ENCODE measurements at places on chromosomes 12 and 14.

DNA sequence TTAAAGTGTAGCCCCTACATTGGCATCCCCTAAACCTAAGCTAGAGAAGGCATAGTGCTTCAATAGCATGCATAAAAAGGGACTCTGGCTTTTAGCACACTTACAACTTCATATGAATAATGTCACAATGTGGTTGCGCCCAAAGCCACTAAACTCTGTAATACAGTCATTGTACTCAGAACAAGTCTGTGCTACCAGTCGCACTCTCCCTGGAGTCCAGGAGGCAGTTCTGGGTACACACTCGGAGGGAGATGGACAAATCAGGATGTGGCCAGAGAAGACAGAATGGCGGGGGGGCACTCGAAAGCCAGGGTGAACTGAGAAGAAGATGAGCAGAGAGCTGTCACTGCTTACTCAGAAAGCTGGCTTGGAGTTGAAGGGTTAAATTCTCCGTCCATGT is 10.6 kb downstream of the SAMD4A start:
- no peak for DNase-seq

DNA sequence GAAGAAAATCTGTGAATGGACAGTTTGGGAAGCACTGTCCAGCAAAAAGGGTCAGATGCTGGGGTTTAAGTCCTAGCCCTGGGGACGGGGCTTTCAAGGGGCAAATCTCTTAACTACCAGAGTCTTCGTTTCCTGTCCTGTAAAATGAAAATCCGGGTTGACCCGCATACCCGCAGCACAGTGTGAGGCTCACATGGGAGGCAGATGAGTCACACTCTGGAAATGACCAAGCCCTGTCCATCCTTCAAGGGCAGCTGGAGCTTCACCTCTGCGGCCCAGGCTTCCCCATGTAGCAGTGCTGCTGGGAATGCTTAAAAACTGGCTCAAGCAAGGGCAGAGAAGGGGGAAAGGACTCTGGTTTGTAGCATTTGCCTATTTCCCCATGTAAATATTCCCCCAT is 19.0 kb downstream of the FAM181A start:
- DNase-seq, result no peak

GRCh38 chr12:52423035-52423434 is 11.1 kb downstream of the KRT75 start:
- DNase-seq, result no peak

DNA sequence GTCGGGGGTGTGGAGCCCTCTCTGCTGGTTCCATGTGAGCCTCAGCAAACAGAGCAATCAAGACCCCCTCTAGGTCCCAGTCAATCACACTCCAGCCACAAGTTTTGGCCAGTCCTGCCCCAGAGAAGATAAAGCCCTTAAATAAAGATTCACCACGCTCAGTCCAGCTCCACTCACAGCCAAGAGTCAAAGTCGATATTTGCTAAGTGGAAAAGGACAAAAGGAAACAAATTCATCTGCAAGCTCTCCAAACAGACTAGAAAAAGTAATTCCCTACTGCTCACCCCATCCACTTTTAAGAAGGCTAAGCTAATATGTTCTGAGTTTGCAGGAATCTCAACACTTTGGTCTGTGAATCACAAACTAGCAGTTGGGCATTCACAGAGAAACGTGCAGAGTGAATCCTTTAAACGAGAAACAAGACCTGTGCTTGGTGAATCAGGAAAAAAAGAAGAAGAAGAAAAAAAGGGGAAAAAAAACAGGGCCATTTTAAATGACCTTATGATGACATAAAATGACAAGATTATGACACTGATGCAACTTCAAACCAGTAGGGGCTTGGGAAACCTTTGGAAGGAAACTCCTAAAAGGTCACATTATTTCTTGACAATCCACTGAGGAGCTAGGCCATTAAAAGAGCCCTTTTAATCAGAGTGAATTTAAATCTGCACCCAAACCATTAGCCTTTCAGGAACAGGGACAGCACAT is 41.8 kb upstream of the FOXN3 start:
- no peak for DNase-seq

GRCh38 chr12:111409780-111410430 is 4.2 kb downstream of the SH2B3 start:
- DNase-seq, result no peak

- DNase-seq, result no peak
Observed at GRCh38 chr14:94582199-94582750, 1.0 kb downstream of the SERPINA5 start.

DNA sequence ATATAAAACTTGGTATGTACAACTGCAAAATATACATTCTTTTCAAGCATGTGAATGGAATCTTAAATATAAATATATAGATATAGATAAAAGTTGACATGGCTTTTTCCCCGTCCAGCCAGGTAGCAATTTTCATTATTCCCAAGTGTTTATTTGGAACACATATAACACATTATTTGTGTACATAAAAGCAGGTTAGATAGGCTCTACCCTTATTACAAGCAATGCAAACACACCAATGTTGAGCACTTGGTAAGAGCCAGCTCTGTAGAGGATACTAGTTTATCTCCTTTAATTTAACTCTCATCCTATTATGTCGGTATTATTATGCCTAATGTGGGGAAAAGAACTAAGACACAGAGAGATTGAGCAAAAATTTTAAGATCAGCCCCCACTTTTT is 7.0 kb upstream of the INSM2 start:
- no peak for DNase-seq

DNA sequence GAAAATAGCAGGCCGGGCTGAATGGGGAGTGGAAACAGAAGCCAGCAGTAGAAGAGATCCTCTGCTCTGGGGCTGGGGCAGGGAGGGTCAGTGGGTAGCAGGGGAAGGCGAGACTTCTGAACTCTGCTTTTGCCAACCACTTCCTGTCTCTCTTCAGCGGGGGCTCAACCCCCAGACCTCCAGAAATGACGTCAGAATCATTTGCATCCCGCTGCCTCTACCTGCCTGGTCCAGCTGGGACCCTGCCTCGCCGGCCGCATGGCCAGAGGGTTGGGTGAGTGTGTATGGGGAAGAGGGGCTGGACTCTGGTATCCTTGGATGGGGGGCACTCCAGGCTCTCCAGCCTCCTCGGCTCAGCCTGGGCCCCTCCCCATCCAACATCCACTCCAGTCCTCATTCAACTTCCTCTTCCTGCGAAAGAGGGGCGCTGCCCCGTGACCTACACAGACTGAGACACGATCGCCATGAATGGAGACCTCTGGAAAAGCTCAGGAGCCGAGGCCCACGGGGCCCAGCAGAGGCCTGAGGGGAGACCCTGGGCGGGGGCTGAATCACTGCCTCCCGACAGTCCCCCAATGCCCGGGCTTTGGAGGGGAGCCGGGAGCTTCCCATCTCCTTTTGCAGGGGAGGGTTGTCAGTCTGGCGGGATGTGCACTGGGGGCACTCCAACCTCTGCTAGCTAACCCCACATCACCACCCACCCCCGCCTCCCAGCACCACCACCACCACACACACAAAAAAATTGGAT is 458 bp upstream of the HOXC4 start:
- peak; percentile 58 for DNase-seq

GRCh38 chr14:88856786-88857366 is 32.4 kb downstream of the TTC8 start:
- DNase-seq, result no peak

GRCh38 chr12:11758510-11759493 is 109.3 kb downstream of the ETV6 start:
- DNase-seq, result peak; percentile 74

DNA sequence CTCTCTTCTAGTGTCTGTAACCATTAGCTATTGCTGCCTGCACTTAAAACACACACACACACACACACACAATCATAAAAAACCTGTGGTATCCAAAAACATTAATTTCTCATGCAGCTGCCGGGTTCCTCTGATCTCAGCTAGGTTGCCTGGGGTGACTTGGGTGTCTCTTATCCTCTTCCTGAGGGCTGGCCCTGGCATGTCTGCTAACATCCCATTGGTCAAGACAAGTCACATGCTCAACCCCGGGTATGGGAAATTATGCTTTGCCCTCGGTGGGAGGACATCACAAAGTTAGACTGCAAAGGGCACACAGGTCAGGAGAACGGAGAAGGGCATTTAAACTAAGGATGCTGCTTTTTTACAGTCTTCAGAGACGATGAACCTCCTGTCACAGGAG is 55.7 kb downstream of the TRPV4 start:
- DNase-seq, result peak; percentile 51

GRCh38 chr14:103130017-103130764 is 6.9 kb downstream of the TNFAIP2 start:
- no peak for DNase-seq

DNA sequence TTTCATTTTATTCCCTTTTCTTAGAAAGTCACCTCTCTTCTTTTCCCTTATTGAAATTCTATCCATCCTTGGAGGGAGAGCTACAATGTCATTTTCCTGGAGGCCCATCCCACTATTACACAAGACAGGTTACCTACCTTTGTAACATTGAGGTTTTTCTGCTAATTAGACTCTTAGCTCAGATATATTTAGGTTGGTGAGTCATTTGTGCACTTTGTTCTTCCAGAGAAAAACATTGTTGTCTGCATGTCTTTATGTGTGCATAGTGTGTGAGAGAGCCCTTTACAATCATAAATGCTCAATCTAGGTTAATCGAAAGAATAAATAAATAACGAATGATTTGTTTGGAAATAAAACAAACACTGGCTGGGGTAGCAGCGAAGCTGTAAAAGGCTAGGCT is 191.8 kb downstream of the DACT1 start:
- DNase-seq, result no peak

- DNase-seq, result no peak
Observed at GRCh38 chr14:95340201-95340697, 20.5 kb upstream of the CLMN start.

- no peak for DNase-seq
Observed at GRCh38 chr14:76426161-76426696, 50.3 kb downstream of the ESRRB start.

GRCh38 chr12:108305520-108305919 is 33.6 kb downstream of the CMKLR1 start:
- no peak for DNase-seq

- DNase-seq, result no peak
Observed at GRCh38 chr12:58877243-58877743, 43.0 kb downstream of the LRIG3 start.

DNA sequence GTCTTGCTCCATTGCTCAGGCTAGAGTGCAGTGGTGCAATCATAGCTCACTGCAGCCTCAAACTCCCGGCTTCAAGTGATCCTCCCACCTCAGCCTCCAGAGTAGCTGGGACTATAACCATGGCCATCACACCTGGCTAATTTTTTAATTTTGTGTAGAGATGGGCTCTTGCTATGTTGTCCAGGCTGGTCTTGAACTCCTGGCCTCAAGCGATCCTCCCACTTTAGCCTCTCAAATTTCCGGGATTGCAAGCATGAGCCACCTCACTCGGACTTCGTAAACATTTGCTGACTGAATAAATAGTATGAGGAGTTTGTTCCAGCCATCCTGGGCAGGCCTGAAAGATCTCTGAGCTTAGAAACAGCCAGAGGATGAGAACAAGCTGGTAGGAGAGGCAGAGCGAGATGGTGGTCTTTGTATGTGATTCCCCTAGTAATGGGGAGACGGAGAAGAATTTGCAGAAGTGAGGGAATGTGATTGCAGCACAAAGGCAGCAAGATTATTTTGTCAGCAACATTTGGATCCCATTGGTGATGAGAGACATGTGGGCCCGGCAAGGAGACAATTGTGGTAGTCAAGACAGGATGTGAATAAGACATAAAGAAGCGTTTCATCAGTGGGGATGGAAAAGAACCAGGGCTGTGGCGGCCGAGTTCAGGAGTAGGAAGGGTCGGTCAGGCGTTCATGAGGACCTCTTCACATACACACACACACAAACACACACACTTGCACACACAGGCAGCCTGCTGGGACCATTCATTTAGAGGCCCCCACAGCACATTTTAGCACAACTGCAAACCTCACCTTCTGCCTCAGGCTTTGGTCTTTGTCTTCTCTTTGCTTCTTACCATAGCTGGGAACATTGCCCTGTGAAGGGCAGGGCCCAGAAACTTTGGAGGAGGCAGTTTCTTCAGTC is 155.5 kb downstream of the ZFP36L1 start:
- DNase-seq, result no peak

DNA sequence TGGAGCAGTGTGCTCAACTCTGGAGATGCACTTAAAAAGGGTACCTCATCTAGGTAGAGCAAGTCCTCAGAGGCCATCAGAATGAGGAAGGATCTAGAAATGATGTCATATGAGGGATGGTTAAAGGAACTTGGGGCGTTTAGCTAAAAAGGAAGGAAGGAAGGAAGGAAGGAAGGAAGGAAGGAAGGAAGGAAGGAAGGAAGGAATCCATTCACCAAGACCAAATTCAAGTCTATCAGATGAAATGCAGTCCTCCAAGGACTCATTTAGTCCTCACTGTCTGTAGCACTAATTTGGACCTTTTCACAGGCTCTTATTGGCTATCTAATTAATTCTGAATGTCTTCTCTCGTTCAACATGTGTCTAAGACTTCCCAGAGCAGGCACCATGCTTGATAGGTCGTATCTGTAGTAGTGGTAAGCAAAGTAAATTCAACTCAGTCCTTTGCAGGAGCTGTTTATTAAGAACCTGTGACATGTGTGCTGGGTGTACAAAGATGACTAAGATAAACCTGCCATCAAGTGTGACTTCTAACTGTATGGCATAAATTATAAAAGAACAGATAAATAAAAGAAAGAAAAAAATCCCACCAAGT is 63.5 kb downstream of the LLPH start:
- DNase-seq, result no peak

GRCh38 chr12:89774645-89775044 is 66.0 kb upstream of the ATP2B1 start:
- no peak for DNase-seq

- no peak for DNase-seq
Observed at GRCh38 chr14:60170948-60171347, 5.8 kb upstream of the DHRS7 start.

DNA sequence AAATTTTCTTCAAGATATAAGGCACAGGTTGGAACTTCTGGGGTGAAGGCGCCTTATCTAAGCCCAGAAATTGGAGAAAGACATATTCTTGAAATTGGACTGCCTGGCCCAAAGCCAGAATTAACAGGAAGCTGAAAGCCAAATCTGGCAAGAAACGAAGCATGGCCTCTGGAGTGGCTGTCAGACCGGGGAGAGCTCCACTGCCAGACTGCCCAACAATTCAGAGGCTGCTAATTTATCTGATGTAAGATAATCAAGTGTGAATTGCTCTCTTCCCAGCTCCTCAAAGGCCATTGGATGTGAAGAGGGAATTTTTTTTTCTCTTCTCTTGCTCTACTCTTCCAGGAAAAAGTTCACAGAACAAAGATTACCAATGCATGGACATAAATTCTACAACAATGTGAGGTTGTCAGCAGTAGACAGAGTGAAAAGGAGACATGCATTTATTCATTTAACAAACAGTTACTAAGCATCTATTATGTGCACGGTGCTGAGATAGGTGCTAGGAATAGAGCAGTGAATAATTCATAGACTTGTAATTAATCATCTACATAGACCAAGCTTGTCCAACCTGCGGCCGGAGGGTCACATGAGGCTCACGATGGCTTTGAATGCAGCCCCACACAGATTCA is at the start of gene GDF3:
GDF3 (minus strand) TSS at position 210 of the 632 bp plus-strand sequence; CDS start at position 163, 47 bp downstream.
- DNase-seq, result no peak

DNA sequence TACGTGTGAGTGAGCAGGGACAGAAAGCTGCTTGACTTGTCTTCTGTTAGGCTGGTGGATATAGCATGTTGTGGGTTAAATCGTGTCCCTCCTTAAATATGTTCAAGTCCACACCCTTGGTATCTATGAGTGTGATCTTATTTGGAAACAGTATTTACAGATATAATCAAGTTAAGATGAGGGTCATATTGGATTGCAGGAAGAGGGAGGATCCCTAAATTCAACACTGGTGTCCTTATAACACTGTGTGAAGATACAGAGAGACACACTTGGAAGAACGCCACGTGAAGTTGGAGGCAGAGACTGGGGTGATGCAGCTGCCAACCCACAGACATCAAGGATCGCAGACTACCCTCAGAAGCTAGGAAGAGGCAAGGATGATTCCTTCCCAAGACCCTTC is 275.2 kb upstream of the SSTR1 start:
- DNase-seq, result no peak

GRCh38 chr12:6987956-6988553 is 17.3 kb downstream of the EMG1 start:
- DNase-seq, result no peak
